Aortic smooth muscle cell (primary cell): ENCODE measurements at places on chromosomes 4 and X. TPM values are rescaled to one million over a fixed set of nuclear protein-coding genes. Genes with fewer than 3 reads are reported as not detected.

CSN1S1 gene
- not detected in 2 replicates for total RNA-seq

DLG3 gene
- 37.7 and 47.4 TPM in 2 replicates for total RNA-seq

POU3F4 gene
- under 0.01 TPM in 1 of 2 replicates, not detected in the other for total RNA-seq

NR3C2 gene
- 3.3 and 6.8 TPM in 2 replicates for total RNA-seq

HSFX3 gene
- total RNA-seq = not detected in 2 replicates

STAP1 gene
- not detected in 2 replicates for total RNA-seq

FAAH2 gene
- total RNA-seq = 0.25 TPM in 1 of 2 replicates, not detected in the other

FAM9B gene
- total RNA-seq = not detected in 2 replicates

CXorf51B gene
- not detected in 2 replicates for total RNA-seq

ZXDA gene
- 6.2 and 6.5 TPM in 2 replicates for total RNA-seq

GRPR gene
- 0.13 TPM in 1 of 2 replicates, not detected in the other for total RNA-seq

DCAF8L1 gene
- not detected in 2 replicates for total RNA-seq

FGFBP2 gene
- total RNA-seq = not detected in 2 replicates

MTTP gene
- 0.13 and 0.25 TPM in 2 replicates for total RNA-seq

GAGE12H gene
- not detected in 2 replicates for total RNA-seq

MAGEA12 gene
- not detected in 2 replicates for total RNA-seq

XAGE3 gene
- total RNA-seq = not detected in 2 replicates
